ENCODE measurements at places on chromosomes 6 and 20.

- no peak for DNase-seq
Measured at GRCh38 chr6:164098857-164099267, 684.3 kb downstream of the QKI start.

- no peak for DNase-seq
Measured at GRCh38 chr20:21241406-21241805, 61.7 kb upstream of the XRN2 start.

DNA sequence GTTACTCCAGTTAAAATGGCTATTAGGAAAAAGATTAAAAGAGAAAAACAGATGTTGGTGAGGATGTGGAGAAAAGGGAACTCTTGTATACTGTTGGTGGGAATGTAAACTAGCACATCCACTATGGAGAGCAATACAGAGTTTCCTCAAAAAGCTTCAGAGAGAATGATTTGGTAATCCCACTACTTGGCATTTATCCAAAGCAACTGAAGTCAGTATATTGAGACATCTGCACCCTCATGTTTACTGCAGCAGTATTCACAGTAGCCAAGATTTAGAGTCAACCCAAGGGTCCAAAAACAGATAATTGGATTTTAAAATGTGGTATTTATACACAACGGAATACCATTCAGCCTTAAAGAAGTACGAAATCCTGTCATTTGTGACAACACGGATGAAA is 469.5 kb downstream of the QKI start:
- DNase-seq = no peak

GRCh38 chr20:61570646-61571195 is 318.7 kb downstream of the CDH4 start:
- no peak for DNase-seq

DNA sequence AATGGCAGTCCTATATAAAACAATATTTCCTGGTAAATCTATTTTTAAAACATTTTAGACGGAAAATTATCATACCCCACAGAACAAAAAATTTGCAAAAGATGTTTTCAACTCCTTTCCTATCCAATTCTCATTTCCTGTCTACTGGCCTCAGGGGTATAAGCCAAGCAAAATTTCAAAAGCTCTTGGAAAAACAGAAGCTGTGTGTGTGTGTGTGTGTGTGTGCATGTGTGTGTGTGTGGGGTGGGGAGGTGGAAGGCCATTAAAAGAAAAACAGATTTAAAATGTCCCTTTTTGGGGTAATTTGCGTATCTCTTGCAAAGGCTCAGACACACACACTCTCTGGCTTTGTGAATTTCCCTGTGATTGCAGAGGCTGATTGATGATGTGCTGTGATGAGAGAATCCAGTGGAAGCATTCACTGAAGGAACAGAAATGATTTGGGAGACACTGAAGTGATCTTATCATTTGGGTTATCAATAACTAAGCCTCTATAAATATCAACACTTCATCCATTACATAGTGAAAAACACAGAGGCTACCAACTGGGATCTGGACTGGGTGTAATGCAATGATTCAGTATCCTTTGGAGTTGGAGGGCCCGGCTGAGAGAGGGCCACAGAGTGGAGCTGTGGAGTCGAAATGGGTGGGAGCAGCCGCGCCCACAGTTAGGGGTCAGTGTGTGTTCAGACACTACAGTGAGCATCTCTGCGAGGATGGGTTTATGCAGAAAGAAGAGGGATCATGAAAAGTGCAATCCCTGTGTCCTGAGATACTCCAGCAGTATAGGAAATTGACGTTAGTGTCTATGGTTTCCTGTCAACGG is 106.8 kb upstream of the PREP start:
- DNase-seq = no peak

Data from stimulated activated CD4-positive, alpha-beta T cell treated with anti-CD3 and anti-CD28 coated beads, Interleukin-4, amount 100 ng/mL, for 48 hours (primary cell).